AG04450 (cell line): ENCODE measurements at places on chromosomes 7 and 10. TPM values are rescaled to one million over a fixed set of nuclear protein-coding genes. Genes with fewer than 3 reads are reported as not detected.

DOCK1 gene
- 37.9 and 47.2 TPM in 2 replicates for polyA plus RNA-seq

CPN1 gene
- polyA plus RNA-seq, result not detected in 2 replicates

DNA sequence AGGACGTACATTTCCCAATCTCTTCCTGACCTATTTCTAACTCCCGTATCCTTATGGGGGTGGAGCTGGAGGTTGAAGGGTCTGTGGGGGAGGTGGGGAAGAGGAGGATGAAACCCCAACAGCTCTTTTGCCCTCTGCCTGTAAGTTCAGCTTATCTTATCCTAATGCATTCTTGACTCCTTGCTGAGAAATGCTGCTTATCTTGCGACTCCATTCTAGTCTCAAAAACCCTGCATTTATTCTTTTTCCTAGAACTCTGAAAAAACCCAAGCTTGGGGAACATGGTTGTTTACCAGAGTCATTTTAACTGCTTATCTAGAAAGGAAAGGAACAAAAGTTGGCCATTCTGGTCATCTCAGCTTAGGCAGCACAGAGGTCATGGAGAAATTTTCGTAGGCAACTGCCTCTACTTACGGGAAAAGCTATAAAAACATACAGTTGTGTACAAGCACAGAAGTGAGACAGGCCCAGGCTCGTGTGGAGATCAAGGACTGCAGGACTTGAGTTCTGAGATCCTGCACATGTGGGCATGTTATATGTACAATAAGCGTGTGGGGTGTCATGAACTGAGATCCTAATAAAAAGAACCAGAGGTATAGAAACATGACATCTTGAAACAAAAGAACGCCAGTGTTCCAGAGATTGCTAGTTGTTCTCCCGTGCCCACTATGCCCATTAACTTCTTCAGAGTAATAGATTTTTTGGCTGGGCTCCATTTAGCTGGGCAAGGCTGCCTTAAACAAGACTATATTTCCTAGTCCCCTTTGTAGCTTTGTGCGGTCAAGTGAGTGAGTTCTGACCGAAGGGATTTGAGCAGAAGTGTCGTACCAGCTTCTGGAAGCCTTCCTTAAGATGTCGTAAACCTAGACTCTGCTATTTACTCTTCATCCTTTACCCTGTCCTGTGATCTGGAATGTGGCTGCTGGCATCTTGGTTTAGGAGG lies 9.6 kb downstream of the INMT start:
- no peak for DNase-seq

DNA sequence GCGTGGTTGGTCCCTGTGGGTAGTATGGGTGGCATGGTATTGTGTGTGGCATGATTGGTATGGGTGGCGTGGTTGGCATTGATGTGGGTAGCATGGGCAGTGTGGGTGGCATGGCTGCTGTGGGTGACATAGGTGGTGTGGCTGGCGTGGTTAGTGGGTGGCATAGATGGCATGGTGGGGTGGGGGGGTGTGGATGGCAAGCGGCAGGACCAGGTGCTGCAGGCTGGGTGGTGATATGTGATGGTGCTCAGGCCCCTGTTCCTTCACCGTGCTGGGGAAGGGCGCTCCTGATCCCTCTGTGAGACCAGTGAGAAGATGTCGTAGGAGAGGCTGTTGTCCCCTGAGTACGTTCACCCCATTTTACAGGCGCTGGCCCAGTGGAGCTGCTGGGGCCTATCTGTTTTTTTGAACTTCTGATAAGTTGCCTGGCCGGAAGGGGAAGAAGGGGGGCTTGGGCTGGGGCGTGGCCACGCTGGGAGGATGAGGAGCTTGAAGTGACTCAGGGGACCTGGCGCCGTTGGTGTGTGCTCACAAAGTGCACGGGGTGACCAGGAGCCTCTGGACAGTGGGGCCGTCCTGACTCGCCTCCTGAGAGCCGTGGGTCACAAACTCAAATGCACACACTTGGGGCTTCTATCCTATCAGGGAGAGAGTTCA lies 17.5 kb downstream of the INPP5A start:
- no peak for DNase-seq

GHRHR gene
- not detected in 2 replicates for polyA plus RNA-seq

CFAP46 gene
- polyA plus RNA-seq, result 1.7 and 2.7 TPM in 2 replicates

RASSF4 gene
- 11.2 and 13.0 TPM in 2 replicates for polyA plus RNA-seq

DNA sequence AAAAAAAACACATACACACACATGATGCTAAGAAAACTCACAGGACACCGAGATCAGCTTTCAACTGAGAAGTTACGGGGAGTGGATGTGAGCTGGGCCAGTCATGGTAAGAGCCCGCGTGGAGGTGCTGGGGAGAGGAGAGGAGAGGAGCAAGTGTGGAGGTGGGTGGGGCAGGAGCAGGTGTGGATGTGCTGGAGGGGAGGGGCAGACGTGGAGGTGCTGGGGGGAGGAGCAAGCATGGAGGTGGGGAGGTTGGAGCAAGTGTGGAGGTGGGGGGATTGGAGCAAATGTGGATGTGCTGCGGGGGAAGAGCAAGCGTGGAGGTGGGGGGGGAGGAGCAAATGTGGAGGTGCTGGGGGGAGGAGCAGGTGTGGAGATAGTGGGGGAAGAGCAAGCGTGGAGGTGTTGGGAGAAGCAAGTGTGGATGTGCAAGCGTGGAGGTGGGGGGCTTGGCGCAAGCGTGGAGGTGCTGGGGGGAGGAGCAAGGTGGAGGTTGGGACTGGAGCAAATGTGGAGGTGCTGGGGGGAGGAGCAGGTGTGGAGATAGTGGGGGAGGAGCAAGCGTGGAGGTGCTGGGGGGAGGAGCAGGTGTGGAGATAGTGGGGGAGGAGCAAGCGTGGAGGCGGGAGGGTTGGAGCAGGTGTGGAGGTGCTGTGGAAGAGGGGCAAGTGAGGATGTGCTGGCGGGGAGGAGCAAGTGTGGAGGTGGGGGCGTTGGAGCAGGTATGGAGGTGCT lies 24.5 kb upstream of the NCAPG2 start:
- no peak for DNase-seq

TMEM184A gene
- polyA plus RNA-seq, result 0.36 and 0.56 TPM in 2 replicates

DNA sequence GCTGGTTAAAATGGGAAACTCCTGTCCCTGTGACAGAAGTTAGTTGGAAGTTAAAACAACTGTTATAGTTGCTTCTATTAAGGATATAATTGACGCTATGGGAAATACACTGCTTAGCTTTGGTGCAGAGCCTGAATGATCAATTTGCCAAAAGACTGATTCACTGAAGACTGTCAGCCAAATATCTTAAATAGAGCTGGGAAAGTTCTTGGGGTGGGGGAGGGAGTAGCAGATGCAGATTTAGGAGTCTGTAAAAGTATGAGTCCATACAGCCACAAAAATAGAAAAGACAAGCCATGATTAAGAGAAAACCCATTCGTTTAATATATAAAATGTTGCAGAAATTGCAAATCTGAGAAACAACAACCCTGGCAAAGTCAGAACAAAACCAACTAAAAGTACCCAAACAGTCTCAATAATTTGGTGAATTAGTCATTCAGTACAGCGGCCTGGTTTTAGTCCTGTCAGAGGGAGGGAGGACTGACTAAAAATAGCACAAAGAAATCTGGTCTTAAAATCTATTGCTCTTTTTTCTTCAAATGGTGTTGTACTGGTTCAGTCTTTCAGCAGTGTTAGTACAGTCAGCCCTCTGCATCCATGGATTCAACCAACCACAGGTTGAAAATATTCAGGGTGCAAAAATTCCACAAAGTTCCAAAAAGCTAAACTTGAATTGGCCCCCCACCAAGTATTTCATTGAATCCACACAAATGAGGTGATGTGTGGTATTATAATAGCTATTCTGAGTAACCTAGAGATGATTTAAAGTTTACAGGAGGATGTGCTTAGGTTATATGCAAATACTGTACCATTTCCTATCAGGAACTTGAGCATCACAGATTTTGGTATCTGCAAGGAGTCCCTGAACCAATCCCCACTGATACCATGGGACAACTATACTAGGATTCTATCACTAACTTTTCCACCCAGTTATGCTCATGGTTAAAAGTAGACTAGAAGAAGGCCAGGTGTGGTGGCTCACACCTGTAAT lies 30.0 kb downstream of the STK17A start:
- DNase-seq, result peak; percentile 7

UCMA gene
- not detected in 2 replicates for polyA plus RNA-seq

GRCh38 chr7:149825567-149826343 lies 12.4 kb upstream of the ZNF862 start:
- no peak for DNase-seq

TLX1 gene
- not detected in 2 replicates for polyA plus RNA-seq

SCIN gene
- polyA plus RNA-seq, result not detected in 2 replicates

GRCh38 chr10:130244031-130244927 lies 108.1 kb downstream of the GLRX3 start:
- no peak for DNase-seq

SYT15 gene
- 0.15 and 0.20 TPM in 2 replicates for polyA plus RNA-seq

SPDYE8 gene
- 0.10 TPM in 1 of 2 replicates, not detected in the other for polyA plus RNA-seq

DNA sequence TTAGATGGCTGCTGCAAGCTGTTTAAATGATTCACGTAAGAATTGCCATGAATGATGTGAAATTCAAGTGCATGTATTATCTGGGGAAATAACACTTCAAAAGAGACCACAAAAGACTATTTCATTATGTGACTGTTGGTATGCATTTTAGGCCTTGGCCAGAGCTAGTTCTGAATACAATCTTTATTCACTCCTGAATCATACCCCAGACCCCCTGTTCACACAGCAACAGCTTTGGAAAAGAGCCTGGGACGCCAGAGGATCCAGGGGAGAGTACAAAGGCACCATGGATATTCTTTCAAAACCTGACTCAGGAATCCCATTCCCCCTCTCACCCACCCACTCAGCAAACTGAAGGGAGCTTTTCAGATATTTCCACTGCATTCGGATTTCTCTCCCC lies 377.1 kb upstream of the DPP6 start:
- no peak for DNase-seq

GRCh38 chr7:81692146-81692905 lies 77.5 kb downstream of the HGF start:
- DNase-seq, result peak; percentile 53

- DNase-seq, result no peak
Measured at GRCh38 chr7:20141666-20142065, 75.5 kb downstream of the MACC1 start.

DNA sequence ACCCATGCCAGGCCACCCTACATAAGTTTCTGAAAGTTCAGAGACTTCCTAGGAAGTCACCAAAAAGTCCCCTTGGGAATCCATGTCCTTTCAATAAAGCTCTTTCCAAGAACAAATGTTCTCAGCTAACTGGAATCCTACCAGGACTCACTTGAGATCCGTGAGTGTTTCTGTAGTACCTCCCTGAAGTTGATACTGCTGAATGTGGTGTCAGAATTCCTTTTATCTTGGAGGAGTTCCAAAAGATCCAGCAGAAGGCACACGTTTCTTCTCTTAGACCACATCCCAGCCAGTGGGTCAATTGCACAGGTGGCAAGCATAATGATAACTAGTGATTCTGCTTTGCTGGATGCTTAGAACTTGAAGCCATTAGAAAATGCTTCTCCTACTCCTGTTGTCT lies 689.7 kb upstream of the IGFBP3 start:
- DNase-seq, result no peak

GRCh38 chr7:97971990-97972943 lies 17.7 kb downstream of the OCM2 start:
- DNase-seq, result peak; percentile 15

DNA sequence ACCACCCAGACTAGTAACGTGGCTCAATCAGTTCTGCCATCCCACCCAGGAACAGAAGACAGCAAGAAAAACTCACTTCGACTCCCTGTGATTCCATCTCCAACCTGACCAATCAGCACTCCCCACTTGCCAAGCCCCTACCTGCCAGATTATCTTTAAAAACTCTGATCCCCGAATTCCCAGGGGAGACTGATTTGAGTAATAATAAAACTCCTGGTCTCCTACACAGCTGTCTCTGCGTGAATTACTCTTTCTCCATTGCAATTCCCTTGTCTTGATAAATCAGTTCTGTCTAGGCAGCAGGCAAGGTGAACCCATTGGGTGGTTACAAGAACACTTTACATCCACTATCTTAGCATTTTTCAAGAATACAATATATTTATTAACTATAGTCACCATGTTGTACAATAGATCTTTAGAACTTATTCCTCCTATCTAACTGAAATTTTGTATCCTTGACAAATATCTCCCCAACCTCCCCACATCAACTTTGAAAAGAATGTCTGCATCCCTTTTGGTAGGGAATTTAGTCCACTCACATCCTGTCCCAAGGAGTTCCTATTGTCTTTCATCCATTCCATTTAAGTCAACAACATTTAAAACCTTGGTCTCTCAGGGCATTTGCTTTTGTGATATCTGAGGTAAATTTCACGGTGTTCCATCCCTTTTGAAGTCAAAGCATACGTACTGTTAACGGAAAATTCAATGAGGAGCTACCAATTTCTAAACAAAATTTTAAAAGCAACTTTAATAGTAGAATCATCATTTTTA lies 163.7 kb downstream of the MACC1 start:
- no peak for DNase-seq

DNA sequence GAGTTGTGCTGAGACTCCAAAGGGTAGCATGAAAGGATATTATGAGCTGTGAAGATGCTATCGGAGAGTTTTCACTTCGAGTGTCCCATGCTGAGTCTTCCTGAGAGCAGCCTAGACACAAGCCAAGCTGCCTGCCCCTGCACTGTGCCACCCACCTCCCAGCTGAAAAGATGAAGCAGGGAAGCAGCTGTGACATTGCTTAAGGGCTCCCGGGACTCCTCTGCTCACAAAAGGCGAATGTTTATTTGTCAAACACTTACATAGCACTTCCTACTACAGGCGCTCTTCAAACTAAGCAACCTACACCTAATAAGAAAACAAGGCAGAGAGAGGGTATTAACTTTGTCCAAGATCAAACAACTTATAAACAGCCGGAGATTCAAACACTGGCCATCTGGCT lies 95.6 kb downstream of the OSBPL3 start:
- DNase-seq, result no peak

DNA sequence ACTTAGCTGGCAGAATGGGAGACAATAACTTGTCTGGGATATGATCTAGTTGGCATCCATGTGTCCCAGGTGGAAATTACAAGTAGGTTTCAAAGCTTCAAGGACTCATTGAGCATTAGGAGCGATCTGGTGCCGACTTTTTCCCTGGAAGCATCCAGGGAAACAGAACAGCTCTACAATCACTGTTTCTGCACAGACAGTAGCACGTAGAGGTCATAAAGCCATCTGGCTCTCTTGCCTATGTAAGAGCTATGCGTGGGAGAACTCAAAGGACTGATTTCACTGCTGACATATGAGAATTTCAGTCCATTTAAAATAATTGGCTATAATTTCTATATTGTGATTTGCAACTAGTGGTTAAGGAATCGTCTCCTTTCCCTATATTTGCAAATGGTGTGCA lies 791.7 kb downstream of the REEP3 start:
- no peak for DNase-seq

DNA sequence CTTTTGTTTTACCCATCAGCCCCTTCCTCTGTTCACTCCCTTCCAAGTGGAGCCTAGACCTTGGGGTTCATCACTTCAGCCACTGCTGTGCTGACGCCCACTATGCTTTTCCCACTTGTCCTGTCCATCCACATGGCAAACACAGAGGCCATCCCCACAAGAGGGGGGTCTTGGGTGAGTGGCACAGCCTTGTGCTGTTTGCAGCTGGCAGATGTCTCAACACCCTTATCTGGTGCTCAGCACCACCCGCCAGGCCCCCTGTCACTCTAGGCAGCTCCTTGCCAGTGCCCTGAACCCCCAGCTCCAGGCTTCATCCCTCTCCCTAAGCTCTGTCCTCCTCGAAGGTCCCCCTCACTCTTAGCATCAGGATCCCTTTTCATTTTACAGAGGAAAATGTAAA lies 13.1 kb downstream of the BLVRA start:
- no peak for DNase-seq

SRRT gene
- polyA plus RNA-seq, result 42.4 and 51.8 TPM in 2 replicates

- DNase-seq, result no peak
Measured at GRCh38 chr10:8554574-8554973, 500.1 kb downstream of the GATA3 start.
